Activated T-cell treated with anti-CD3 and anti-CD28 coated beads for 4 hours (primary cell): ENCODE measurements at places on chromosomes 2 and 18.

- DNase-seq = no peak
These were observed 5.8 kb downstream of the SH3RF3 start for GRCh38 chr2:109134741-109135358.

- no peak for DNase-seq
These were observed 408.4 kb downstream of the RIT2 start for GRCh38 chr18:42707080-42707479.

GRCh38 chr18:48656176-48656575, 117.3 kb downstream of the CTIF start:
- DNase-seq = no peak

- DNase-seq = no peak
These were observed 4.7 kb upstream of the GLS start for GRCh38 chr2:190875891-190876290.

- DNase-seq = no peak
These were observed 228.6 kb upstream of the STK17B start for GRCh38 chr2:196399722-196400691.

DNA sequence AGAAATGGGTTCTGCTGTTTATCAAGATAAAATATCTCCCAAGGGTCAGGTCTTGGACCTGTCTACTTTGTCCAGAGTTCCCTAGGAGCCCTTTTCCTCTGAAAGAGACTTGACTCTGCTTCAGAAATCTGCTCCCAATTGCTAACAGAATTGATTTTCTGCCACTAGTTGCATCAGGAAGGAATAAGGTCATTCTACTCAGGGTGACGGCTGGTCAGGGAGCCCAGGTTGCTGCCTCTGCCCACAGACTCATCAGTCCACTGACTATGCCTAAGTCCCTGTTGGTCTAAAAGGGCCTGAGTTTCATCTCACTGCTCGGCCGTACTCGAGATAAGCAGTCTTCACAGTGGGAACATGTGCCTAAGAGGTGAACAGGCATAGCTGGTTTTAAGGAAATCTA, 61.2 kb downstream of the EVA1A start:
- DNase-seq = no peak

- no peak for DNase-seq
These were observed 71.2 kb downstream of the MBP start for GRCh38 chr18:77061281-77061945.

GRCh38 chr2:25279091-25279651, 62.6 kb downstream of the DNMT3A start:
- DNase-seq = no peak

GRCh38 chr2:47002480-47003381, 87.1 kb upstream of the MCFD2 start:
- no peak for DNase-seq

GRCh38 chr2:224932522-224932921, 109.7 kb downstream of the DOCK10 start:
- no peak for DNase-seq

DNA sequence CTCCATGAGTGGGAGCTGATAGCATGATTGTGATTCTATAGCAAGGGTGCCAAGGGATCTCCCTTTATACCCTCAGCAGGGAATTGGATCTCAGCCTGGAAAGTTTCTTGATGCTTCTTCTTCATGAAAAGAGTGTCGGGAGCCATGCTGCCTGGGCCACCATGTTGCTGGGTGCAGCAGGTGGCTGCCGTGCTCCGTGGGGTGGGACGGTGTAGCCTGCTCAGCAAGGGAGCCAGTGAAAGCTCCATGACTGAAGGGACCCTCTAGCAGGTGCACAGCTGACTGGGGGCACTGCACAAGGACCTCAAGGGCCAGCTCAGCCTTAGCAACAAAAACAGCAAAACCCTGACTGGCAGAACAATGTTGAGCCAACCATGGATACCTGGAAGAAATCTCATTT, 368.9 kb upstream of the HS6ST1 start:
- DNase-seq = no peak

DNA sequence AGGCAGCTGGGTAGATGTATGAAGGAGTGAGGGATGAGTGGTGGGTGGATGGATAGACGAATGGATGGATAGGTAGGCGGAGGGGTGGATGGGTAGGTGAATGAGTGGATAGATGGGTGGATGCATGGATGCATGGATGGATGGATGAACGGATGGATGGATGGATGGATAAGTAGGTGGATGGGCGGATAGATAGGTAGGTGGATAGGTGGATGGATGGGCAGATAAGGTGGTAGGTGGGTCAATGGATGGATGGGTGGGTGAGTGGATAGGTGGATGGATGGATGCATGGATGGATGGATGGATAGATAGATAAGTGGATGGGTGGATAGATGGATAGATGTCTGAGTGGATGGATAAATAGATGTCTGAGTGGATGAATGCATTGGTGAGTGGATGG, 30.1 kb downstream of the MLPH start:
- DNase-seq = no peak

- DNase-seq = peak; percentile 14
These were observed 23.3 kb upstream of the ROCK1 start for GRCh38 chr18:21134895-21135294.

DNA sequence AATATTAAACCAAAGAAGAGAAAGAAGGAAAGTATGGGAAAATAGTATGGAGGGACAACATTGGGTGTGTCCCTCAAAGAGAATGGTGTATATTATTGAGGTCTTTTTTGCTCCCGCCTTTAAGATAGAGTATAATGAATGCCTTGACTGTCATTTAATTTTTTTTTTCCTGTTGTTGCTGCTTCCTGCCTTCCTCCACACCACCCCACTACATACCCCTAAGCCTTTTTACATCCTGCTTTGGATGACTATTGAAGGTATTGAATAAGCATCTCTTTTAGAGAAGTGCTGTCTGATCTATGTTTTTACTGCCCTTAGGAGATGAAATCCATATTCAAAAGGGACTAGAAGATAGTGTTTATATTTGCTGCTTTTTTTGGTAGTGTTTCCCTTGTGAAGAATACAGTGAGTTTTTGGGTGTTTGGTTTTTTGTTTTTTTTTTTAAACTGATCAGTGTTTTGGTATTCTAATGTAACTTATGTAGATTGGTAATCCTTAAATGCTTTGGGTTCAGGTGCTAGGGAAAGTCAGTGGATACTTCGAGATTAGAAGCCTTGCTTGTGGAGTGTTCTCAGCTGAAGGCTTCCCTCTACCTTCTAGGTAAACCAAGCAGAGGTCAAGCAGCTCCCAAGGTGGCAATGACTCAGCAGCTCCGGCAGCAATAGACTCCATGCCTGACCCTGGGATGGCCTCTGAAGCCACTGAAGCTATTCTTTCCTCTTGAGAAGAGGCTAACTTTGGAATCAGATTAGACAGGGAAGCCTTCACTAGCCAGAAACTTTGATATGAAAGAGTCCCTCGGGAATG, 5.0 kb downstream of the FZD7 start:
- no peak for DNase-seq

GRCh38 chr2:205609113-205609512, 73.2 kb upstream of the NRP2 start:
- DNase-seq = no peak

DNA sequence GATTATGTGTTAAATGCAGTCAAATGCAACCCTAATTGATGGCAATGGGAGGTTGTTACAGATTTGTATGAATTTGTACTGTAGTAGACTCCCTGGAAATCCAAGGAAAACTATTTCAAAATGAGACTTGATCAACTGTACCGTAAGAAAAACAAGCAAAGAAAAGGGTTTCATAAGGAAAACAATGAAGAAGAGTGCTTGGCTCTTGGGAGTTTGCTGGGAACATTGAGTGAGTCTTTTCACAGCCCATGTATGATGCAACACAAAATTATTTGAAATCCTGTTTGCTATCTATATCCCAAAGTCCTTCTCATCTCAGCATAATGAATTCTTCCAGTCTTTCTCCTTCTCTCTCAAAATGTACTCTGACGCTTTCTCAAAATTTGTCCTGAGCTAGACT, 67.0 kb upstream of the OSR1 start:
- DNase-seq = no peak

DNA sequence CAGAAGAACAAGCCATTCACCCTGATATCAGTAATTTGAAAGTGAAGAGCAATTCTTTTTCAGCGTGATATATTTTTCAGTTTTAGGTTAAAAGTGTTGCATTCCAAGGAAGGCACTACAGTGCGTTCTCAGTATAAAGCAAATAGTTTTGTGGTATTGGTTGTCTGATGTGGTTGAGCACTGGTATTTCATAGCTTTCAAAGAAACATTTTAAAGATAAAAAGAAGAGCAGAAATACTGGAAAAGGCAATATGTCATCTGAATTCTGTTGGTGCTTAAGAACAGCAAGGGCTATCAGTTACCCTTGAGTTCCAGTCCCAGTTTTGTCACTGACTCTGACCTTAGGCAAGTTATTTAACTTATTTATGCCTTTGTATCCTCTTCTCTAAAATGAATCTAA, 191.6 kb downstream of the BABAM2 start:
- DNase-seq = no peak

DNA sequence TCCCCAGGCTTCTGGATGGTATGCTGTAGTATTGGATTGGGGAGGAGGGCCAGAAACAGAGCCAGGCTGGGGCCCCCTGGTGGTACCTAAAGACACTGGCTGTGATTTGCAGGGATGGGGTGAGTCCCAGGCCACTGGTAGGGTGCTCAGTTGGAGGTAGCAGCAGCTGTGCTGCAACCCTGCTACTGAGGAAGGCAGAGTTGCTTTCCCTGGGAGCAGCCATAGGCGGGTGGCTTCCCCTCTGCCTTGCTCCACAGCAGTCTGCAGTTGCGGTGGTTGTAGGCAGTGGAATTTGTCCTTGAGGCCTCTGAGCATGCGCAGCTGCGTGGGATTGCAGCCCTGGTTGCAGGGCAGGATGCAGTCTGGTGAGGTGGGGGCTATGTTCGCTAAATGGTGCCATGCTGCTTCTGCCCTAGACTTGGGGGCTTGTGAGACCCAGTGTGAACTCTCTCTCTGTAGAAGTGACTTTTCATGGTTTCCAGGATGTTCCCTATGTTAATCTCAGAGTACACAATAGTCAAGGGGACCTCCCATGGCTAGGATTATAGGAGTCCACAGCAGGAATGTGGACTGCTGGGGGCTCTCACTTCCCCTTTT, 443.5 kb downstream of the XIRP2 start:
- no peak for DNase-seq

GRCh38 chr2:10007435-10007834, 35.9 kb upstream of the KLF11 start:
- no peak for DNase-seq

DNA sequence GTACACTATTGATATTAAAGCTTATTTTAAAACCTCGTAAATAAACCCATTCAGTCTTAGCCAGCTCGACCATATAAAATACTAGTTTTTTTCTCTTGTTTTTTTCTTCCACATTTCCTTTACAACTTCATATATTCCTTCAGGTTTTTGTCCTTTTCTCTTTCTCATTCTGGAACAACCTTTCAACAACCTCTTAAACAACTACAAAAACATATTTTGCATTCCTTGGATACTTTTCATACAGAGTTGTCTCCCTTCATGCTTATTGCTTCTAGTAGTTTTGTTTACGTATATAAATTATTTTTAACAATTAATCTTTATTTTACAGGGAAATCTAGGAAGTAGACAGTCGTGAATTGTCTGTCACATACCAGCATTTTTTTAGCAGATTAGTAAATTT, 41.2 kb downstream of the COMMD1 start:
- DNase-seq = no peak

DNA sequence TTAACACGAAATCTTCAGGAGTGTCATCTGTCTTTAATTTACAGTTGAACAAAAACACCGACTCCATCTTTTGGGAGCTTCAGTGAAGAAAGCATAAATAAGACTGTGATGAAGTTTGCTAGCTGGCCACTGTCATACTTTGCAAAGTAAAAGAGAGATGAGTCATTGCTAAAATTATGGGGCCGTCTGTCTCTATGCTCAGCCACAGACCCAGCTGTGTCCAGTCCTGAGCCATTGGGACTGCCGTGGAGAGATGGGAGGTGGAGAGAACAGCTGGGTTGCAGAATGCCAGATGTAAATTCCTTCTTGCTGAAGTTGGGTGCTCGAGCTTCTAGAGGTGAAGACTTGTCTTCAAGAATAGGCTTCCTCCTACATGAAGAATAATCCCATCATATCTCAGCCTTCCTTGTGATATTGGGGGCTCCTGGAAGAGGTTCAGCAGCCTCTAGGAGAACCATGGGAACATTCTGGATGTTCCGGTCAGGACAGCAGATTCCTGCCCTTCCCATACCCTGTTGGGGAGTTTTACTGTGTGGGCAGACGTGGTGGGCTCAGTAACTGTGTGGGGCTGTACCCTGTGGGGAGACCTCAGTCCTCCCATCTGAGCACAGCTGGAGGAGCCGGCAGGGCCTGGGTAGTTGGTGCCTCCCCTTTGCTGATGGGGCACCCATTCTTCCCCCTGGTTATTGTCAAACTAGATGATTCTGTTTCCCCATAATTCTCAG, 71.1 kb downstream of the LDLRAD4 start:
- DNase-seq = no peak

GRCh38 chr2:236631856-236632291, 62.2 kb downstream of the ACKR3 start:
- no peak for DNase-seq

- no peak for DNase-seq
These were observed 134.2 kb downstream of the KCNJ3 start for GRCh38 chr2:154832711-154833110.
